HCT116 (cell line): ENCODE measurements at places on chromosomes 12 and 14. TPM values are rescaled to one million over a fixed set of nuclear protein-coding genes. Genes with fewer than 3 reads are reported as not detected.

Gene RHEBL1
- 2.8 TPM for total RNA-seq

Gene HNF1A
- total RNA-seq, result not detected

Gene ADCY4
- total RNA-seq, result 0.86 TPM

- no peaks in the 10 kb centered on the region for H3K27me3 ChIP-seq
- DNase-seq, result no peak
- H3K27ac ChIP-seq, result no peak overlapping the region
- H3K36me3 ChIP-seq, result no peaks in the 10 kb centered on the region
- no peak overlapping the region for H3K4me3 ChIP-seq
Measured at GRCh38 chr12:52617403-52617785, 965 bp downstream of the KRT73 start.

GRCh38 chr12:52692254-52692653 lies 11.1 kb downstream of the KRT77 start:
- DNase-seq, result no peak
- H3K4me1 ChIP-seq, result peaks cover 15% of the 10 kb centered on the region
- peaks cover 3% of the 10 kb centered on the region; the same call in 1 of the 2 replicates for H3K27me3 ChIP-seq
- no peaks in the 10 kb centered on the region for H3K36me3 ChIP-seq
- no peak overlapping the region for H3K27ac ChIP-seq

DNA sequence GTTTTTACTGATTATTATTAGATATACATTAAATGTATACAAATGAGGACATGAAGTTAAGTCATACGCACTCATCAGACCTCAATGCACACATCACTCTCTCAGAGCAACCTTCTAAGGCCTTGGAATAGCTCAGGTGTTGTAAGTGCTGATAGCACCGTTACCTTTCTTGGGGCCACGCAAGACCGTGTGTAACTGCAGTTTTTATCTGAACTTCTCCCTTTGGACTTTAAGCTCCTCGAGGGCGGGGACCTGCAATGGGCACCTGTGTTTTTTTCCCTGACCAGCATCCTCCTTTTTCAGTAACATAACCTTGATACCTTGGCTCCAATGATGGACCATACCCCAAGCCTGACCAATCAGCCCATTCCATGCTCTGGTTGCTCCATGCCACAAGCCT lies 136.5 kb upstream of the TMCC3 start:
- DNase-seq, result no peak
- no peak overlapping the region for H3K4me3 ChIP-seq
- H3K4me1 ChIP-seq, result no peaks in the 10 kb centered on the region
- no peaks in the 10 kb centered on the region for H3K36me3 ChIP-seq
- no peak overlapping the region for H3K27ac ChIP-seq

Gene MYO1H
- total RNA-seq, result not detected

Gene DBX2
- total RNA-seq, result not detected

Gene MEG3
- 2.5 TPM for total RNA-seq

Gene EPYC
- not detected for total RNA-seq

Gene SMIM10L1
- 6.4 TPM for total RNA-seq
